ENCODE measurements at places on chromosomes 7 and 10.

GRCh38 chr10:64191286-64191685, 670.1 kb downstream of the REEP3 start:
- no peak for DNase-seq

GRCh38 chr10:80260295-80261243, 28.9 kb downstream of the MAT1A start:
- DNase-seq = peak; percentile 37

- no peak for DNase-seq
Measured at GRCh38 chr10:85580585-85580984, 786.0 kb downstream of the GRID1 start.

- no peak for DNase-seq
Measured at GRCh38 chr7:31111109-31111451, 59.0 kb downstream of the ADCYAP1R1 start.

GRCh38 chr10:125190946-125191345, 30.6 kb upstream of the CTBP2 start:
- no peak for DNase-seq

GRCh38 chr10:6116806-6117205, 28.0 kb downstream of the RBM17 start:
- no peak for DNase-seq

GRCh38 chr7:145718129-145718528, 398.5 kb upstream of the CNTNAP2 start:
- DNase-seq = no peak

DNA sequence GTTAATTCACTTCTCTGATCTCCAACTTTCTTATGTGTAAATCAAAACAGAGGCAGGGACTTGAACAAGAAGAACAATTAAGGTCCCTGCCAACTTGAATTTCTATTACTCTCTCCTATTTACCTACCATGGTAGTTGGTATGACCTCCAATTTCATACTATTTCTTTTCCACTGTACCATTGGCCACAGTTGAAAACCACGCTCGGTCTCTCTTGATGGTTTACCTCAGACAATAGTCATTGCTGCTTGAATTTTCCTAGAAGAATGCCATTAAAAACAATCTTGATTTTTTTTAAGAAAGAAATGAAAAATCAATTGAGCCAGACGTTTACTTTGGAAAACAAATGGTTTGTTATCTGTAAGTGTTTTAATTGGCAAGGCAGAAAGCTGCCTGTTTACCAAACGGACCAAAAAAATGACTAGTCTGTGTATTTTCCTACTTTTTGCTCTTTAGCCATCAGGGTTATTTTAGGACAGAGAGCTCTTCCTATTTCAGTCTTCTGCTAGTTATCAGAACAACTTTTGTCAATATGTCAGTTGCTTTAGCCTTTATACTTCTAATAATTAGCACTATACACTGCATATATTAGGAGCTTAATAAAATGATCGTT, 157.5 kb upstream of the PLXDC2 start:
- no peak for DNase-seq

GRCh38 chr7:130421684-130422083, 19.1 kb downstream of the CEP41 start:
- no peak for DNase-seq

GRCh38 chr7:103341466-103341865, 3.1 kb downstream of the DNAJC2 start:
- DNase-seq = no peak

DNA sequence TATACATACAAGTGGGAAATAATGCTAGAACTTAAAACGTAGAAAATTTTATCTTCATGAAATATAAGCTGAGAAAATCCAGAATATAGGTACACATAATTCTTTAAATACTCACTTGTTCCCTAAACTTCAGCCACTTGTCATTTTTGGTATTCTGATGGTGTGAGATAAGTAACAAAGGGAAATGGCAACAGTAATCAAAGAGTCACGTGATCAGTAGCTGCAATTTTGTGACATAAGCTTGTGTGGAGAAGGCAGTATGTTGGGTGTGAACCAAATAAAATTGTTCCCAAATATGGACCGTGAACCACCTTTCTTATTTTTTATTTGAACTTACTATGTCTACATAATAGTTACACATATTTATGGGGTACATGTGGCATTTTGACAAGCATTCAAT, 650.3 kb upstream of the ADARB2 start:
- DNase-seq = no peak

- DNase-seq = no peak
Measured at GRCh38 chr7:112212571-112212970, 6.1 kb downstream of the ZNF277 start.

- DNase-seq = no peak
Measured at GRCh38 chr7:97003262-97004246, 1.8 kb upstream of the DLX6 start.
